Muscle of leg (tissue), 16 donors: ENCODE measurements at places on chromosomes 11 and 22.

DNA sequence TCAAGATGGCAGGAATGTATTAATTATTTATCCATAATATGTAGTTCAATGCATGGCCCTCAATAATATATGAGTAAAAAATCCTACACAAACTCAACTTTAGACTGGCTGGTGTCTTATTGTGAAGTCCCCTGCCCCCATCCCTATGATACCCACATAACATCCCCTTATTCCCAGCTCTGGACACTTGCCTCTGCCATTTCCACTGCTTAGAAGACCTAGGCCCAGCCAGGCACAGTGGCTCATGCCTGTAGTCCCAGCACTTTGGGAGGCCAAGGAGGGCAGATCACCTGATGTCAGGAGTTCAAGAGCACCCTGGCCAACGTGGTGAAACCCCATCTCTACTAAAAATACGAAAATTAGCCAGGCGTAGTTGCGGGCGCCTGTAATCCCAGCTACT lies 84.4 kb downstream of the BDNF start:
- H3K36me3 ChIP-seq = no peaks in the 10 kb centered on the region
- H3K4me1 ChIP-seq = peaks cover 25% of the 10 kb centered on the region
- H3K27me3 ChIP-seq = no peaks in the 10 kb centered on the region

- peaks cover 64% of the 10 kb centered on the region for H3K36me3 ChIP-seq
- no peaks in the 10 kb centered on the region for H3K27me3 ChIP-seq
- no peak overlapping the region for H3K4me3 ChIP-seq
Measured at GRCh38 chr11:62516736-62517371, 29.8 kb downstream of the AHNAK start.

- H3K4me1 ChIP-seq = peaks cover 3% of the 10 kb centered on the region
- no peak for DNase-seq
- no peak overlapping the region for H3K4me3 ChIP-seq
- no peak overlapping the region for H3K27ac ChIP-seq
- H3K27me3 ChIP-seq = no peaks in the 10 kb centered on the region
Measured at GRCh38 chr22:38125751-38126201, 15.3 kb upstream of the BAIAP2L2 start.

- H3K4me1 ChIP-seq = no peaks in the 10 kb centered on the region
- no peak overlapping the region for H3K27ac ChIP-seq
- H3K27me3 ChIP-seq = no peaks in the 10 kb centered on the region
- no peak for DNase-seq
- no peak overlapping the region for H3K4me3 ChIP-seq
- no peaks in the 10 kb centered on the region for H3K36me3 ChIP-seq
Measured at GRCh38 chr11:104856607-104857006, 41.7 kb downstream of the CASP12 start.

DNA sequence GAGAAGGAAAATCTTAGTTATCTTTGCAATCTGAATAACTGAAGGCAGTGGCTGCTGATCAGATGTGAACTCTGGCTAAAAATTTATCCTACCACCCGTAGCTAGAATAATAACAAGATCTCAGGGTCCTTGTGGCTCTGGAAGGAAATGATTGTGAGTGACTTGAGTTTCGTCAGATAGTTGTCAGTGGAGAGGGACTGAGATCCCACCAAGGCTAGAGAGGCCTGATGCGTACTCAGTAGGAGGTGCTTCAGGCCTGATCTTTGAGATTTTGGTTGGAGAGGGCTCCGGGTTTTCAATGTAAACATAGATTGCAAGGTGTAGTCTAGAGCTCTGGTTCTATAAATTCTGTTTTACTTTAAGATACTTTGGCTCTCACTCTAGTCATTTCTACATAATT lies 1.4 kb downstream of the MADD start:
- DNase-seq = no peak
- peaks cover 21% of the 10 kb centered on the region for H3K36me3 ChIP-seq
- no peaks in the 10 kb centered on the region for H3K27me3 ChIP-seq

DNA sequence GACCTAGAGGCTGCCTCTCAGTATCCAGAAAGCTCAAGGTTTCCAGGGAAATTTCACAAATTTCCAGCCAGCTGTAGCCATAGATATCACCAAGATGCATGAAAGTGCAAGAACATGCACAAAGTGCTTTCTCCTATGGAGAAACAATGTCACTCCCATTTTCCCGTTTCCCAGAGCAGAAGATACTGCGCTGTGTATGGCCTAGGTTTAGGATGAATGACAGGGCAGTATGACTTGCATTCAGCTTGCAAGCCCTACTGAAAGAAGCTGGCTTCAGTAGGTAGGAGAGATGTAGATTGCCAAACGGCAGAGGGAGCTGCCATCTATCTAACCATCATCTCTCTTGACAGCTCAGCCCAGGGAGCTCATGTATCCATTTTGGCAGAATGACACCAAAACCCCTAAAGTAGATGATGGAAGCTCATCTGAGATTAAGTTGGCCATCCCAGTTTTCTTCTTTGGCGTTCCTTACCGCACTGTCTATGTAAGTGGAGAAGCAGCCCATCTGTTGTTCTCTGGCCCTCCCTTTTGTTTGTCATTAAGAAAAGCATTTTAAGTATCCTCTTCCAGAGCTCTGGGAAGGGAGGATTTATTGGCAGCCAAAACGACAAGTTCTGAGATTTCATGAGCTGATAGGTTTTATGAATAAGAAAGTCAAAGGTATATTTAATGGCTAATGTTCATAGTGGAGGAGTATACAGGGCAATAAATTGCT lies 4.6 kb downstream of the TECTA start:
- H3K27me3 ChIP-seq = no peaks in the 10 kb centered on the region
- no peak overlapping the region for H3K4me3 ChIP-seq

DNA sequence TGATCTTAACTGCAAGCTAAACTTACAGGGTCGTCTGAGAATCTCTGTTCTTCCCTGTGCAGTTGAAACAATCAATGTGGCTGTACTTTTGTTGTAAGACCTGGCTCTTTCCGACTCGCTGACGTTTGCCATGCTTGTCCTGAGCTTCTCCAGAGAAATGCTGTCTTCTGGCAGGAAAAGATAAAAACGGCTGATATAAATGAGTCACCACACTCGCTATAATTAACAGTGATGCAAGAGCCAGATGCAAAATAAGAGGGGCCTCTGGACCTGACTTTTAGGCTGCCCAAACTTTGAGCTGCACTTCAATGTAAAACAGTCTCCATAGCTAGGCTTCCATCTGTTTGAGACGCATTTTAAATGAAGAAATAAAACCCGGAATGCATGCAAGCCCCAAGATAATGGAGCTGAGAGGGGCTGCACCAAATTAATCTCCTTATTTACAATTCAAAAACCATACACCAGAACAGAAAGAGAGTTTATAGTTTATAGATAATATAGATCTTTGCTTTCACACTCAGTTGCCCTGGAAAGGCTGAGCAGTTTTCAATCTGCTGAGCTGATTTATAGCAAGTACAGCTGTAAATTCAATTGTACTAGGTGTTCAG lies 48.5 kb downstream of the WT1 start:
- H3K27ac ChIP-seq = no peak overlapping the region
- H3K4me3 ChIP-seq = no peak overlapping the region
- H3K27me3 ChIP-seq = peaks cover 4% of the 10 kb centered on the region
- H3K36me3 ChIP-seq = no peaks in the 10 kb centered on the region
- no peaks in the 10 kb centered on the region for H3K4me1 ChIP-seq

DNA sequence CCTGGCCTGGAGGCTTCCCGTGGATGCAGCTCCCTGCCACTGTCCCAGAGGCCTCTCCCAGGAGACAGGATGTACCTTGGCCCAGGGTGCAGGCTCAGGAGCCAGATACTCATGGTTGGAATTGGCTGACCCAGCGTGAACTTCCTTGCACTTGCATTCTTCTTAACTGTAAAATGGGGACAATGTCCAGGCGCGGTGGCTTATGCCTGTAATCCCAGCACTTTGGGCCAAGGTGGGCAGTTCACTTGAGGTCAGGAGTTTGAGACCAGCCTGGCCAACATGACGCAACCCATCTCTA lies 20.1 kb upstream of the ST3GAL4 start:
- no peak overlapping the region for H3K4me3 ChIP-seq
- no peak overlapping the region for H3K27ac ChIP-seq
- peak; percentile 9 for DNase-seq

- no peak overlapping the region for H3K4me3 ChIP-seq
- H3K36me3 ChIP-seq = peaks cover 11% of the 10 kb centered on the region
- H3K27ac ChIP-seq = no peak overlapping the region
- no peak for DNase-seq
Measured at GRCh38 chr22:38792833-38793232, 1.1 kb downstream of the DNAL4 start.

DNA sequence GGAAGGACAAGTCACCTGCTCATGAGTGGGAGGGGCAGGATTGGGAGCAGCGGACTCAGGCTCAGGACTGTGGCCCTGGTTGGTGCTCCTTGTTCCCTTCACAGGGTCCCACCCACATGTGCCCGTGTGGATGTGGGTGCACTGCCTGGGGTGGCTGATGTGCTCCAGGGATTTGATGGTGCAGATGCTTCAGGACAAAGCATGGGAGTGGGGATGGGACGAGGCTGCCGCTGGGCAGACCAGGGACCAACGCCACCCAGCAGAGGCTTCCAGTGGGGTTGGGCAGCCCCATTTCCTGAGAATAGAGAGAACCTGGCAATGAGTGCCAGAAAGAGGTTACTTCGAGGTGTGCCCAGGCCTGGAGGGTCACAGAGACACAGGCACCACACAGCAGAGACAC lies 65.5 kb upstream of the IGLL5 start:
- H3K36me3 ChIP-seq = no peaks in the 10 kb centered on the region
- H3K4me3 ChIP-seq = no peak overlapping the region
- peaks cover 11% of the 10 kb centered on the region for H3K4me1 ChIP-seq

DNA sequence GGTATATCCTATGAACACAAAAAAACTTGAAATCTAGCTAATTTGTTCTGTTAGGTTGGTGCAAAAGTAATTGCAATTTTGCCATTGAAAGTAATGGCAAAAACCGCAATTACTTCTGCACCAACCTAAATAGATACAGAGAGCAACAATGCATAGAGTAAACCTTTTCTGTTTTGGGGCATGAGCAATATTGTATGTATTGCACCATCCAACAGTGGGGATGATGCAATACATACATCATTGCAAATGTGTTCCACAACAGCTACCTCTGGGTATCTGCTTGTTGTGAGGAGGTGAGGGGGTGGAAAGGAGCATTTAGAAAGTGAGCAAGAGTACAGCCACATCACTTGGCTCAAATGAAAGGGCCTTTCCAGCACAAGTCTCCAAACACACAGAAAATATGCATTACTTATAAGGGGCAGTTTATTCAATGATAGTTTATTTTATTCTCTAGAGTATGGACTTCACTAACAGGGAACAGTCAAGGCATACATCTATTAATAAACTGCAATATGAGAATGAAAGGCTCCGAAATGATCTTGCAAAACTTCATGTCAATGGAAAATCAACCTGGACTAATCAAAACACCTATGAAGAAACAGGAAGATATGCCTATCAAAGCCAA lies 77.3 kb downstream of the DEUP1 start:
- no peaks in the 10 kb centered on the region for H3K27me3 ChIP-seq
- H3K4me3 ChIP-seq = no peak overlapping the region
- H3K36me3 ChIP-seq = no peaks in the 10 kb centered on the region
- no peak overlapping the region for H3K27ac ChIP-seq
- no peak for DNase-seq
